ENCODE measurements at places on chromosomes 7 and 10.

- DNase-seq, result no peak
These were observed 104.9 kb upstream of the C7orf33 start for GRCh38 chr7:148485618-148486017.

- no peak for DNase-seq
These were observed 66.5 kb downstream of the JAZF1 start for GRCh38 chr7:28114056-28114455.

DNA sequence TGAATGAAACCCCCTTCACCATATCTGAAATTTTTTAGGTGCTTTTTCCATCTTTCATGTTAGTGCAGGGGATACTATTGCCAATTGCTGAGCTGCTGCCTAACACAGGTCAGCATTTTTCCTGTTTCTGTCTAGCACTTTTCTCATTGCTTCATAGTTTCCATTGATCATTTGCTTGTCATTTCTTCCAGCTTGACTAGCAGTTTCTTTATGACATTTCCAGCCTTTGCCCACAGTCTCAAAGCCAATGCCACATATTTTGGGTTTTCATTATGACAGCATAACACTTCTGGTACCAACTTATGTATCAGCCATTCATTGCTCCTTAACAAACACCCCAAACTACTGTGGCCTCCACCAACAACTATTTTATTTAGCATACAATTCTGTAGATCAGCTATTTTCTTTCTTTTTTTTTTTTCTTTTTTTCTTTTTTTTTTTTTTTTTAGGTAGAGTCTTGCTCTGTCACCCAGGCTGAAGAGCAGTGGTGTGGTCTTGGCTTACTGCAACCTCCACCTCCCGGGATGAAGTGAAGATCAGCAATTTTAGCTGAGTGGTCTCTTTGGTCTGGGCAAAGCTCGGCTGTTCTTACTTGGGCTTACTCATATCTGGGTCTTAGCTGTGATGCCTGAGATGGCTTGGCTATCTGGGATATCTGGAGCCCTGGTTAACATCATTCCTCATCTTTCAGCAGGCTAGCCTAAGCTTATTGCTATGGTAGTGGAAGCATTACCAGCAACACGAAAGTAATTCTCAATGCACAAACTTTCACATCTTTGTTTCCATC, 102.3 kb downstream of the EPC1 start:
- peak; percentile 26 for DNase-seq

DNA sequence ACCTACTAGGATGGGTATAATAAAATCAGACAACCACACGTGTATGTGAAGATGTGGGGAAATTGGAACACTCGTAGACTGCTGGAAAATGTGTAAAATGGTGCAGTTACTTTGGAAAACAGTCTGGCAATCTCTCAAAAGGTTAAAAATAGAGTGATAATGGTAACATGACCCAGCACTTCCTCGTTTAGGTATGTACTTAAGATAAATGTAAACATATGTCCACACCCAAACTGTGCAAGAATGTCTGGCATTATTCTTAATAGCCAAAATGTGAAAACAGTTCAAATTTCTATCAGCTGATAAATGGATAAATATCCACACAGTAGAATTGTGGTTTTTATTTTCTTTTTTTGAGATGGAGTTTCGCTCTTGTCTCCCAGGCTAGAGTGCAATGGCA, 272.8 kb downstream of the ZNF248 start:
- DNase-seq, result no peak

- no peak for DNase-seq
These were observed 26.7 kb upstream of the CDCA7L start for GRCh38 chr7:21972397-21972784.
